SK-N-SH (cell line): ENCODE measurements at places on chromosomes 1 and 21. TPM values are rescaled to one million over a fixed set of nuclear protein-coding genes. Genes with fewer than 3 reads are reported as not detected.

The IRF2BP2 gene
- polyA plus RNA-seq = 40.3 and 73.9 TPM in 2 replicates

The PLA2G2D gene
- not detected in 2 replicates for polyA plus RNA-seq

The TTC22 gene
- polyA plus RNA-seq = not detected in 2 replicates

The S100A8 gene
- polyA plus RNA-seq = not detected in 2 replicates

The ZNF648 gene
- not detected in 2 replicates for polyA plus RNA-seq

The CA6 gene
- not detected in 2 replicates for polyA plus RNA-seq

The CYP4A11 gene
- not detected in 2 replicates for polyA plus RNA-seq

The SPRR2G gene
- not detected in 2 replicates for polyA plus RNA-seq

The C1QA gene
- not detected in 2 replicates for polyA plus RNA-seq

The PDZK1IP1 gene
- not detected in 2 replicates for polyA plus RNA-seq

The S100A7 gene
- polyA plus RNA-seq = not detected in 2 replicates

The RCC1 gene
- 56.2 and 61.0 TPM in 2 replicates for polyA plus RNA-seq

The MAN1A2 gene
- 6.0 and 8.7 TPM in 2 replicates for polyA plus RNA-seq

The CFAP74 gene
- polyA plus RNA-seq = not detected in 2 replicates

The AVPR1B gene
- not detected in 2 replicates for polyA plus RNA-seq

The TEX50 gene
- polyA plus RNA-seq = not detected in 2 replicates
